ENCODE measurements at places on chromosomes 6 and 20.

GRCh38 chr6:169118346-169118830 is 135.3 kb downstream of the THBS2 start:
- DNase-seq = no peak

DNA sequence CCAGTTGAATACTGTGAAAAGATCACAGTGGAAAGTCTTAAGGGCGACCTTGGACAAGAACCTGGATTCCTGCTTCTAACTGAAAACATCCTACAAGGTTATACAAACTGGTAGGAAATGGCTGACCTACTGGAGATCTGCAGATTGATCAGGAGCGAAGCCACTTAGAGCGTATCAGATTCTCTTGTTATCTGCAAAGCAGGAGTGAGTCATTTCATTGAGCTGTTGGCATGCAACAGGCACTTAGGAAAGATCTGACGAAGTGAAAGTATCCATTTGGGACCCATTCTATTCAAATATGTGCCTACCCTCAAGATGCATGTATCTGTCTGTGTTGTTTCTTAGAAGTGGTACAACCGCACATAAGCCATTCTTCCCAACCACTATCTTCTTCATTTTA is 131.2 kb upstream of the RIN2 start:
- DNase-seq = peak; percentile 7

GRCh38 chr6:125485757-125486156 is 184.0 kb upstream of the HDDC2 start:
- DNase-seq = no peak

DNA sequence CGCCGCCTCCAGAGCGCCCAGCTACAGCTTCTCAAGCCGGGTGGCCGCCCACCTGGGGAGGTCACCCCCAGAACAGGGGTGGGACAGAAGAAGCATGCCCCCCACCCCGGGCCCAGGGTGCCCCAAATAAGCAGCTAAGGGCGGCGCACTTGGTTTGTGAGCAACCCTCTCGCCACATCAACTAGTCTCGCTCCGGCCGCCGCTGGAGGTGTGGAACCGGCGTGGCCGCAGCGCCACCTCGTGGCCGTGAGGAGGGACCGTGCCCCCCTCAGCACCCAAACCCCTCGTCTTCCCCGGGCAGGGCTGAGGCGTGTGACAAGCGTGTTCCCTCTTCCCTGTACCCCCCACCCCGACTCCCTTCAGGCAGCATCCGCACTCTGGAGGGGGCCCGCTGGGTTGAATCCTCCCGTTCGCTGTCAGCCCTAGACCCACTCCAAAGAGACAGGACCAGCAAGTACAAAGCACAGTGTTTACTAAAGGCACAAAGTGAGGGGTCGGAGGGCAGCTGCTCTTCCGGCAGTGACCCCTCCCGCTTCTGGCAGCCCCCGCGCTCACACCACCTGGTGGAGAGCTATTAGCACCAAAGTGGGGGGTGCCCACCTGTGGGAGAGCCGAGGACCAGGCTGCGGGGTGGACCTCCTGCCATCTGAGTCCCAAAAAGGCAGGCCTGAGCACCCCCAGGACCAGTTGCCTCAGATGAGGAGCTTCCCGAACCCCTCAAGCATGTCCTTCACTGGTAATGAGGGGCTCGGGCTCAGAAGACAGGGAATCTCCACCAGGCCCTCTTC is 45.4 kb downstream of the MDFI start:
- DNase-seq = peak; percentile 50

DNA sequence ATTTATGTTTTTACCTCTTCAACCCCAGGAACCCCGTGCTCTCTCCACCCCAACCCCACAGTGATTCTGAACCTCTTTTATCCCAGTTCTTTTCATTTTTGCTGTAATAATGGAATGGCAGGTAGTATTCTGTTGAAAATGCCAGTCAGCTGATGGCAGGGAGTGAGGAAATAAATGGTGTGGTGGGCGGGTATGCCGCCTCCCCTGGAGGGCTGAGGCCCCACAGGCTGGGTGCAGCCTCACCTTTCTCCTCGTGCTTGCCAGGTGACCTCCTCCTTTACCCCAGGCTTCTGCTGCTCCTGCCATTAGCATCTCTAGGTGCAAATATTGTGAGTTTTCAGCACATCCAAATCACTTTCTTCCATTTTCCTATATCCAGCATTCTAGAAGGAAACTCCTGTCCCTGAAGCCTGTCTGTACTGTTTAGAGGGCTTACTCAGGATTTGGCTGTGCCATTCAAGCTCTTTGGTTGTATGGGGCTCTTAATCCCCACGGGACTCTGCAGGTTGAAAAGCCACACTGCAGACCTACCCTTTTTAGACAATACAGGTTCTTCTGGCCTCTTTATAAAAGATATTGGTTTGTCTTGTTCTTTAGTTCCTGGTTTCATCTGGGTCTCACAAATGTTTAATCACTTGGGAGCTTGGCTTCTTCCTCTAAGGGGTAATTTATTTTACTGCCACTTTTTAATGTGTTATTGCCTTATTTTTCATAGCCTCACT is 201.8 kb downstream of the JARID2 start:
- no peak for DNase-seq

Measured in fibroblast of lung (primary cell).